ENCODE measurements at places on chromosomes 2 and 18.
A peak's percentile ranks its signal among the peaks of the same experiment; 100 is the strongest.

- DNase-seq: no peak
These were observed 245.8 kb downstream of the DPP10 start for GRCh38 chr2:114688241-114688640.

DNA sequence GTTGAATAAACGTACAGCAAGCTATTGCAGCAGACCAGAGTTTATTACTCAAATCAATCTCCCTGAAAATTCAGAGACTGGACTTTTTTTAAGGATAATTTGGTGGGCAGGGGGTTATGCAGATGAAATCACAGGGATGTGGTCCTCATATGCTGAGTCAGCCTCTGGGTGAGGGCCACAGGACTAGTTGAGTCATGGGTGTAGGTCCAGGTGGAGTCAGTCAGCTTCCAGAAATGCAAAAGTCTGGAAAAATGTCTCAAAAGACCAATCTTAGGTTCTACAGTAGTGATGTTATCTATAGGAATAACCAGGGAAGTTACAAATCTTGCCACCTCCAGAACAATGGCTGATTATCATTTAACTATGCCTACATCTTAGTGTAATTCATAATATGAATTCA, 51.1 kb downstream of the ARHGEF33 start:
- no peak for DNase-seq

DNA sequence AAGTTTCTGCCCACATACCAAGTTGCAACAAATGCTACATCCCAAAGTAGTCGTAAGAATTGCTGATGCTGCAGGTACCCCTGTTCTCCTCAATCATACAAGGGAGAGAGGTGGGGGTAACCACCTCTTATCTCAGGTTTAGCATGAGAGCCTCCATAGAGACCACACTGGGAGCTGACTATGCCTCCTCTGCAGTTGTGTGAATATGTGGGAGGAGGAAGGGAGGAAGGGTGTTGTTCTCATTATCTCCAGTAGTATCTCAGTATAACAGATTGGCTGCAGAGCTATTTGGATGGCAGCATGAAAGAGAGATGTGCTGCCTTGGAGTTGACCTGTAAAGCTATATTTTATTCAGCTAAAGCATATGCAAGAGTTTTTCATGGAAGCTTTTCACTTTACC, 690.7 kb downstream of the KCNJ3 start:
- DNase-seq: no peak

DNA sequence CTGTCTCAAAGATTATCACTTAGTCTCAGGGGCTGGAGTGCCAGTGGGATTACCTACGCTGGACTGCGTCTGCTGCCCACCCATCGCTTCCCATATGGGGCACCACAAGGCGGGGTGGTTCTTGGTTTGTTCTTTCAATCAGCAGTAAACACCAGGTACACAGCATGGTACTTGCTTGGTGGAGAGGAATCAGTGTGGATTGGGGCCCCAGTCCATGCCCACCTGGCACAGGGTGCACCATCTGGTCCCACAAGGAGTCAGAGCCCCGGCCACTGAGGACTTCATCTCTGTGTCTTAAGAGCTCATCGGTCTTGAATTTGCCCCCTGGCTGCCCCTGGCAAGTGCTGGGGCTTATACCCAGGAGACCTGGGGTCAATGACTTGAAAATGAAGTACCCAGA, 96.2 kb downstream of the GLI2 start:
- DNase-seq: no peak

DNA sequence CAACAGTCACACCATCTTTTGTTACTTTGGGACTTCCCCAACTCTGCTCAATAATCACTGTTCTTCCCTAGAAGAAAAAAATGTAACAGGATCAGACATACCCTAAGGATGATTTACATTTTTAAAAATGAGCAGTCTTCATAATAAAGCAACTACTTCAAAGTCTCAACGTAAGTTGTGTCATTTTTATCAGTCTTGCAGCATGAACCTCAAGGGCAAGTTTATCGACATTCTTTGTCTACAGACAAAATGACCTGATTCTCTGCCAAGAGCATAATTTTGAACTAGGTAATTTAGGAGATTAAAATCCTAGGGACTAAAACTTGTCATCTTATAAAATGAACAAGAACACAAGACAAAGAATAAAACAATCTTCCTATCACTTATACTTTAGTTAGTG, 2.3 kb downstream of the HSPD1 start:
- DNase-seq: no peak

GRCh38 chr2:49901202-49902065, 747.1 kb upstream of the FSHR start:
- DNase-seq: no peak

GRCh38 chr2:133675-134593, 87.6 kb upstream of the FAM110C start:
- DNase-seq: no peak

- DNase-seq: peak; percentile 68
These were observed 158.9 kb downstream of the VAPA start for GRCh38 chr18:10072671-10073175.

DNA sequence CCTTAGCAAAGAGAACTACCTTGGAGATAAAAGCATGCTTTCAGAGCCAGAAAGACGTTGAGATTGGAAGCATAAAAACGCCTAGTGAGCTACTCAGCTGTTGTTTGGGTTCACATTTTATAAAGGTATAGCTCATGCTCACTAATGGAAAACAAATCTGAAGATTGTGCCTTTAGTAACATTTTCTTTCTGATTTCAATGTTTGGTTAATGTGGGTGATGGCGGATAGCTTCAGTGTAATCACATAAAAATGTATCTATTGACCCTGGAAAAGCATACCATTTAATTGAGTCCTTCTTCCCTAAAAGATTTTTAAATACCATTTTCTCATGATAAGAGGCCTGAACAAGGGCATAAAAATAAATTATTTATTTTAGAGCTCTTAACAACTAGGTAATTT, 73.4 kb downstream of the DTNA start:
- no peak for DNase-seq

- peak; percentile 96 for DNase-seq
These were observed 206.5 kb downstream of the SETBP1 start for GRCh38 chr18:44887227-44887631.

DNA sequence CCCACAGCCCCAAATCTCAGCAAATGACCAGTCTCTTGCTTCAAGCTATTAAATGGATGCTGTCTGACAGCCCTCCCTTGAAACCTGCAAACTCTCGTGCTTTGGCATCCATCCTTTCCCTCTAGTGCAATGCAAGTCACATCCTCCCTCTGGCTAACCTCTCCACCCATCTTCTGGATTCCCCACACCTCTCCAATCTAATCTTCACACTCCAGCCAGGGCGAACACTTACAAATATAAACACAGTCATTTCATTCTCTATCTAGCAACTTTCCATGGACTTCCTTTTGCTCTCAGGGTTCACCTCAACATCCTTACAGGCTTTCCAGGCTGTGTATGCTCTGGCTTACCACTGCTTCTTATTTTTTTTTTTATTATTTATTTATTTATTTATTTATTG, 10.1 kb upstream of the NARS1 start:
- DNase-seq: no peak

GRCh38 chr18:64017870-64018269, 48.0 kb downstream of the SERPINB8 start:
- DNase-seq: peak; percentile 11
